ENCODE measurements at places on chromosomes 2 and 18. TPM values are rescaled to one million over a fixed set of nuclear protein-coding genes. Genes with fewer than 3 reads are reported as not detected.

Gene MTLN
- 66.7 TPM for total RNA-seq

Gene GPR155
- total RNA-seq = 3.8 TPM

Gene MSTN
- total RNA-seq = not detected

Gene SERPINB10
- not detected for total RNA-seq

Gene SH2D6
- not detected for total RNA-seq

Gene LIMS2
- total RNA-seq = 15.6 TPM

Data from glomerular endothelial cell (primary cell).